Activated T-cell treated with anti-CD3 and anti-CD28 coated beads, Interleukin-2, amount 50 U/mL, for 1 hour (primary cell): ENCODE measurements at places on chromosomes 2 and 18.

DNA sequence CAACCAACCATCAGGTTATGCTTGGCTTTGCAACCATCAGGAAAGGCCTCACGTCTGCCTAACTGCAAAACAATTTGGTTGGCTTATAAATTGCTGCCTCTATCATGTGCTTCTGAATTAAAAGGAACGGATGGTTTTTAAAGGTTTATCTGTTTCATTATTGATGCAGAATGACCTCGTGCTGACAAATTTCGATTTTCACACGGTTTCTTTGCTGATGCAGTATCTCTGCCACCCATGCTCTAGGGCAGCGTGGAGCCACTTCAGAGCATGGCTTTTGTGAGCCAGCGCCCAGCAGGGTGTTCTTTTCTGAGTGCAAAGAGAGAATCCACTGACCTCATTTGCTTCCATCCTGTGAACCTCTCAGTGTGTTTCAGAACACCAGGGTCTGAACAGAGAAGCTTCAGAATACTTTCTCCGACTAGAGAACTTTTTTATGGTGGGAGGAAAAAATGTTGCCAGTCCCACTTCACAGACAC lies 143.1 kb upstream of the L3MBTL4 start:
- DNase-seq: no peak

- no peak for DNase-seq
Measured at GRCh38 chr18:28151434-28151833, 25.5 kb downstream of the CDH2 start.

DNA sequence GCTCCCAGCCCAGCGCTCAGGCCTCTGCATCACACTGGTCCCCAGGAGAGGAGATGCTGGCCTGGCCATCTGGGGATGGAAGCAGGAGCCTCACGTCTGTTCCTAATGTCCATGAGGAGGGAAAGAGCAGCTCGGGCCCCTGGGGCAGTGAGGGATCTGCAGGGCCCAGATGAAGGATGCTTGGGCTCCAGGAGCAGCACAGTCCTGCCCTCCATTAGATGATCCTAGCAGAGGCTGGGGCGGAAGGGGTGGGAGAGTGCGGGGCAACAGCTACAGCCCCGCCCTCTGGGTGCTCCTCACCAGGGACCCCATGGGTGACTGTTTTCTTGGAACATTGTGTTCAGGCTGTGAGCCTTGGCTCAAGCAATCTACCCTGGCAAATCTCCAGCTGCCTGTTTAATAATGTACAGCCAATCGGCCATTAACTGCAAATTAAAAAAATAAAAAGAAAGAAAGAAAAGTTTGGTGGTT lies 49.7 kb downstream of the TNS1 start:
- no peak for DNase-seq

DNA sequence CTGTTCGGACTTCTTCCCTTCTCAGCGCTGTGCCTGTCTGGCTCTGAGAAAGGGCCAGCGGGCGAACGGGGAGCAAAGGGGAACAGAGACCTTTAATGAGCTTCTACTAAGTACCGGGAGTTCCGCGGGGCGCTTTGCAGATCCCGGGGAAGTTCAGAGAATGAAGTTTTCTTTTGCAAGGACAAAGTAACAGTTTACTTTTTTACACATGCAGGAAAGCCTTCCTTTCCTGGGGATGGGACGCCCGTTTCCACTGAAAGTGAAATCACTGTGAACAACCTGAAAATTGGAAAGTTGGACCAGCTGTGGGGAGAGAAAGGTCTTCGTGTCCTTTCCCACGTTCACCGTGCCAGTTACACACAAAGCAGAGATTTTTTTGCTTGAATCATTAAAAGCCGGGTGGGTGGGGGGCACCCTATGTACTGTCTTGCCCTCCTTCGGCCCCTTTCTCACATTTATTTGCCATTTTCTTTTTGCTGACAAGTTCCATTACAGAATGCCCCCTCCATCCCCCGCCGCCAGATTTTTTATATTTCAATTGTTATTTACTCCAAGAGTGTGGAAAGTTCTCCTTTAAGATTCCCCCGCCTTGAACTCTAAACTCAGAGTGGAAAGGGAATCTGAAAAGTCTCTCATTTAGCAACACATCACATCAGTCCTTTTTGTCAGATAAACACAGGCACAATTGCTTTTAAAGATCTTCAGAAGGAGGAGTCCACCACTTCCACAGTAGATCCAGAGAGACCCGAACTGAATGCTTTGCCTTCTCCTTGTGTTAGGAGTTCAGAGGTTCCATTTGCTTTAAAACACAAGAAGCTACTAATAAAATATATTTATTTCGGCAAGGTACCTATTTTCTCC lies 1.1 kb upstream of the FN1 start:
- DNase-seq: peak; percentile 21

DNA sequence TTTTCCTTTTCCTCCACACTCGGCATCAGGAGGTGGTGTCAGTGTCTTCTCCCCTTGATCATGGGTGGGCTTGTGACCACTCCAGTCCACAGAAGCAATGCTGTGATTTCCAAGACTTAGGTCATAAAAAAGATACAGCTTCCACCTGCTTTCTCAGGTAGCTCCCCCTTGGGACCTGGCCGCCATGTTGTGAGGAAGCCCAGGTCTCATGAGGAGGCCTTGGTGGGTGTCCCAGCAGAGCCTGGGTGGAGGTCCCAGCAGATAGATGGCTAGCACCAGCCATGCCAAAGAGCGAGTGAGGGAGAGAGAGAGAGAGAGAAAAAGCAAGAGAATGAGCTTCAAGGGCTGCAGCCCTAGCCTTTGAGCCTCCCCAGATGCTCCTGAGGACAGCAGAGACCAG lies 16.0 kb downstream of the SLC66A2 start:
- DNase-seq: no peak

GRCh38 chr2:120231974-120232635 lies 8.9 kb upstream of the TMEM185B start:
- DNase-seq: peak; percentile 51

DNA sequence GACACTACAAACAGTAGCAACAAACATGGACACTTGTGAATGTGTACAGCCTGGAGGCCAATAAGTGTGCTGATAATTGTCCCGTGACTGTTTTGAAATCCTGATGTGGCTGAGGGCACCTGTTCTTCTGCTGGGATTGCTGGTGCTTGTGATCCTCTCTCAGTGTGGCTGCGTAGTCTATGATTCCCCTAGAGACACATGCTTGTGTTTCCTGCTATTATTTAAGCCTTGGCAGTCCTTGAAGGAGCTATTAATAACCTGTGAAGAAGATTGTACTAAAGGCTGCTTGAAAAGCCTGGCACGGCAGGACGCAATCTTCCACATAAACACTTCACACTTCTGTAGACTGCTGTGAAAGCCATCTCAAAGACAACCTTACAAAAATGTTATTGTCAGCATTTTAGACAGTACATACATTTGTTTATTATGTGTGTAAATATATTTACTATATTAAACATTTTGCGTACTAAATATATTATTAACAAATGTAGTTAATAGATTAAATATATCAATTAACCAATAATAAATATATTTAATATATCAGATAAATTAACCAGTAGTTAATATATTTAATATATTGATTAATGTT lies 71.4 kb downstream of the GALR1 start:
- DNase-seq: no peak

GRCh38 chr18:63887424-63887823 lies at the start of gene SERPINB2:
TSS of gene SERPINB2 (plus strand) at chr18:63887705. CDS start at chr18:63891445, 3,740 bp downstream.
- DNase-seq: no peak

- DNase-seq: no peak
Measured at GRCh38 chr18:61833978-61834377, 58.8 kb downstream of the RNF152 start.

GRCh38 chr2:217948351-217948791 lies 54.4 kb downstream of the TNS1 start:
- DNase-seq: no peak
